Gastrocnemius medialis (tissue), 4 donors: ENCODE measurements at places on chromosomes 3 and 15. TPM values are rescaled to one million over a fixed set of nuclear protein-coding genes. Genes with fewer than 3 reads are reported as not detected.
A peak's percentile ranks its signal among the peaks of the same experiment; 100 is the strongest.

DNA sequence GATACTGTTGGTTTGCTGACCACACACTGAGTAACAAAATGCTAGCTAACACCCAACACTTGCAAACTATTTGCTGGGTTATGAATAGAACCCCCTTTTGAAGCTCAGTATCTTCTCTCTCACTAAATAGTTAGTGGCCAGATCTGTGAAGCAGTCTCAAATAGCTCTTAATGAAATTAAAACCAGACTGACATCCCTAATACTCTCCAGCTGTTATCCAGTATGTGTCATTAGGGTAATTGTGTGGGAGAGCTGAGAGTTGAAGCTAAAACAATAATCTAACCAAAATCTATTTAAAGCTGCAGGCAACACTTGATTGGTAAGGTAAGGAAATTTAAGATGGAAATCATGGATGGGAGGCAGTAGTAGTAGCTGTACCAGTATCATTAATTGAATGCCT is 110.4 kb upstream of the RORA start:
- DNase-seq, result no peak
- no peaks in the 10 kb centered on the region for H3K4me1 ChIP-seq
- no peak overlapping the region for H3K4me3 ChIP-seq
- no peak overlapping the region for H3K27ac ChIP-seq
- H3K27me3 ChIP-seq, result no peaks in the 10 kb centered on the region

- peak; percentile 80 for DNase-seq
- no peak overlapping the region for H3K4me3 ChIP-seq
- peaks cover 12% of the 10 kb centered on the region for H3K4me1 ChIP-seq
- no peaks in the 10 kb centered on the region for H3K36me3 ChIP-seq
- peak overlapping the region; percentile 85 for H3K27ac ChIP-seq
These were observed 4.0 kb upstream of the DENND6A start for GRCh38 chr3:57696801-57697321.

GRCh38 chr3:62584636-62585035 is 211.3 kb upstream of the FEZF2 start:
- no peaks in the 10 kb centered on the region for H3K4me1 ChIP-seq
- DNase-seq, result no peak
- H3K36me3 ChIP-seq, result no peaks in the 10 kb centered on the region
- H3K27me3 ChIP-seq, result no peaks in the 10 kb centered on the region
- H3K27ac ChIP-seq, result no peak overlapping the region

- H3K27me3 ChIP-seq, result no peaks in the 10 kb centered on the region
- H3K4me1 ChIP-seq, result no peaks in the 10 kb centered on the region
- H3K4me3 ChIP-seq, result no peak overlapping the region
- H3K27ac ChIP-seq, result no peak overlapping the region
These were observed 316.7 kb downstream of the CHL1 start for GRCh38 chr3:513301-513700.

DNA sequence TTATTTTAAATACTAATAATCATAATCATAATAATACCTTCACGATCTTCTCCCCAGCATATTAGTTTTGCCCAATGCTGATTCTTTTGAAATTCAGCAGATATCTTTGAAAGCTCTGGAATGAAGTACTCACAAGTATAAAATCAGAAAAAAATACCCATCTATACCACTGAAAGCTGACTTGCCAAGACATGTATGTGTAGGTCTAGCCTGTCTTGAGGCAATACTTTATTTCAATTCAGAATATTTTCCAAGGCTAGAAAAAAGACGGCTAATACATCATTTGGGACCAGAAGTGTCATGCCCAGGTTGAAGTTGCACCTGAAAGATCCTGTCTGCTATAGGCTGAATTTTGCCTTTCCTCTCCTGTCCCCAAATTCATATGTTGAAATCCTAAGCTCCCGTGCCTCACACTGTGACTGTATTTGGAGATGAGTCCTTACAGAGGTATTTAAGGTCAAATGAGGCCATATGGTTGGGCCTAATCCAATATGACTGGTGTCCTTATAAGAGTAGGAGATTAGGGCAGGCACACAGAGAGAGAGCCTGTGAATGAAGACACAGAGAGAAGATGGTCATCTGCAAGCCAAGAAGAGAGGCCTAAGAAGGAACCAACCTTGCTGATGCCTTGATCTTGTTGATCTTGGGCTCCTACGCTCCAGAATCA is 255.9 kb upstream of the CMC1 start:
- H3K4me3 ChIP-seq, result no peak overlapping the region
- H3K27me3 ChIP-seq, result no peaks in the 10 kb centered on the region
- no peaks in the 10 kb centered on the region for H3K36me3 ChIP-seq
- H3K4me1 ChIP-seq, result no peaks in the 10 kb centered on the region
- no peak overlapping the region for H3K27ac ChIP-seq
- no peak for DNase-seq

DNA sequence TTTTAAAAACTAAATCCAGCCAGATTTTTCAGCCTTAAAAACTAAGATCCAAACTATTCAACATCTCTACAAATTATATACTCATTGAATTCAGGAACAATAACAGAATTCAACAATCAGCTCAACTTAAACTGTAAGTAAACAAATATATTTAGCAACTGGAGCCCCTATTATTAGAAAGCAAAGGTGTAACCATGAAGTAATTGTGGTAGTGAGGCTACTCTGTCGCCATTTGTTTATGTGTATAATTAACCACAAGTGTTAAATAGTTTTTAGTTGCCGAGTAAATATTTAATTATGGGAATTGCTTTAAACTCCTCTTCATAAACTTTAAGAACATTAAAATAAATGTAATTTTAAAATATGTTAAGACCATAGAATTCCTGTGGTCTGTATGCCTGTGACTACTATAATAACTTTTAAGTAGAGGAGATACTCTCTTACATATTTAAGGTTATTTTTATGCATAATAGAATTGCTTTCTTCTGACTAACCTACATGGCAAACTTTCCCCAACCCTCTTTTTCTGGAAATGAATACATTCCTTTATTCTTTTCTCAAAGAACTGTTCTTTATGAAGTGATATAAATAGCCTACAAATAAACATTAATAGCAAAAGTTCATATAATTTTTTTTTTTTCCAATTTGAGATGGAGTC is 51.2 kb downstream of the MFN1 start:
- H3K36me3 ChIP-seq, result no peaks in the 10 kb centered on the region
- no peaks in the 10 kb centered on the region for H3K27me3 ChIP-seq
- no peak overlapping the region for H3K27ac ChIP-seq
- no peaks in the 10 kb centered on the region for H3K4me1 ChIP-seq

GRCh38 chr3:162052636-162053035 is 556.0 kb downstream of the OTOL1 start:
- DNase-seq, result no peak
- H3K27me3 ChIP-seq, result no peaks in the 10 kb centered on the region
- H3K27ac ChIP-seq, result no peak overlapping the region
- H3K4me1 ChIP-seq, result no peaks in the 10 kb centered on the region

GRCh38 chr3:8619548-8619947 is 25.1 kb downstream of the SSUH2 start:
- peaks cover 11% of the 10 kb centered on the region for H3K4me1 ChIP-seq
- H3K4me3 ChIP-seq, result no peak overlapping the region
- H3K27ac ChIP-seq, result no peak overlapping the region
- DNase-seq, result no peak
- no peaks in the 10 kb centered on the region for H3K36me3 ChIP-seq
- no peaks in the 10 kb centered on the region for H3K27me3 ChIP-seq

GRCh38 chr3:129773691-129774663 is 119.5 kb downstream of the TMCC1 start:
- no peaks in the 10 kb centered on the region for H3K36me3 ChIP-seq
- H3K27ac ChIP-seq, result no peak overlapping the region
- no peak overlapping the region for H3K4me3 ChIP-seq
- peaks cover 16% of the 10 kb centered on the region for H3K4me1 ChIP-seq
- DNase-seq, result no peak

- H3K27ac ChIP-seq, result no peak overlapping the region
- no peaks in the 10 kb centered on the region for H3K36me3 ChIP-seq
- DNase-seq, result no peak
- H3K27me3 ChIP-seq, result no peaks in the 10 kb centered on the region
These were observed 284.7 kb upstream of the STT3B start for GRCh38 chr3:31247850-31248562.

DNA sequence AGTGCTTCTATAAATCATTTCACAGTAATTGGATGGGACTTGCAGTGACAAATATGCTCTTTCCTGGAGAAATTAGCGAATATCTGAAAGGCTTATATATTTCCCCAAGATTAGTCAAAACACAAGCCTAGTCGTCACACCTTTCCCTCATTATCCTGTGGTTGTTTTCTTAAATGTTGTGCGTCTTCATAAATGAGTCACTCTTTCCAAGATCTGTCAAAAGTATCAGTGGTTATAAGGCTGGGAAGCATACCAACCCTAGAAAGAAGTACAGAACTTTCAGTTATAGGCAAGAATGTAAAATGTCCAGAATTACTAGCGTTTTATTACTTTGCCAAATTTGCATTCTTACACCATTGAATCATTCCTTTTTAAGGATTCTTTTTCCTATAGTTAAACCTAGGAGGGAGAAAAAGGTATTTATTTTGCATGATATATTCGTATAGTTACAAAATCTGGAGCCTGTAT is 33.6 kb downstream of the TMEM212 start:
- H3K4me3 ChIP-seq, result no peak overlapping the region
- H3K27ac ChIP-seq, result no peak overlapping the region

DNA sequence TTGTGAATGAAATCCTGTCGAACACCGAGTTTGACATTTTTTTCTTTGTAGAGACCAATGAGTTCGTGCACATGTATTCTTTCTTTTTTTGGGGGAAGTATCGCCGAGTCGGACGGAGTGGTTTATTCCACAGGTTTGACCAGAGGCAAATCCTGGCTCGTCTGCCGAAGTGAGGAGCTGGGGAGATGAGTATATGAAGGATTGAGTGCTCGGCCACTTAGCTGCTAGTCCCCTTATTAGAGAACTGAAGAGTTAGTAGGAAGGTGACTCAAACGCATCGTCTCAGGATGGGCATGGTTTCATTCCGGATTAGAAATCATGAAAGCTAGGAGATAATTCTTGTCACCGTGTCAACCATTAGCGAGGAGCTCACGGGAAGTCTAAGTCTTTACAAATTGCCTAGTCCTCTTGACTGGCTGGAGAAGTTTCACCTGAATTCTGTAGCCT is 154.7 kb upstream of the GOLIM4 start:
- peak overlapping the region; percentile 57 for H3K4me3 ChIP-seq
- no peaks in the 10 kb centered on the region for H3K27me3 ChIP-seq
- no peak for DNase-seq
- H3K4me1 ChIP-seq, result peaks cover 21% of the 10 kb centered on the region
- no peaks in the 10 kb centered on the region for H3K36me3 ChIP-seq

- H3K4me1 ChIP-seq, result no peaks in the 10 kb centered on the region
- no peak overlapping the region for H3K4me3 ChIP-seq
- H3K27me3 ChIP-seq, result no peaks in the 10 kb centered on the region
- DNase-seq, result no peak
- no peaks in the 10 kb centered on the region for H3K36me3 ChIP-seq
These were observed 33.7 kb downstream of the HGD start for GRCh38 chr3:120648290-120648689.

DNA sequence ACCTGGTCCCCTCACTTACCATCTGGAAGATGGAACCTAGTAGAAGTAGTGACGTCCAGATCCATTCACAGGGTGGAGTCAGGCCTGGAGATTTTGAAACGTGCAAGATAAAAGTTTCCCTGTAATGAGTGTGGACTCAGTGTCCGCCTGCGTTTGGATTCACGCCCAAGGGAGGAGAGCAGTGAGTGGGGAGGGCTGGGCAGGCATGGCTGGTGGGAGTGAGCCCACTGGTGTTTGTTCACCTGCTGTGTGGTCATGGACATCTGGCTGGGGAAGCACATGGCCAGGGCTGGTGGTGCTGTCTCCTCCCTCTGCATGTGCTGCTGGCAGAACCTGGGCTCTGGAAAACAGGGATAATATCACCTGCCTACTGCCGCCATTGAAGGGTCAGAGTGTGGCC is 37.0 kb downstream of the RLBP1 start:
- no peak overlapping the region for H3K27ac ChIP-seq
- no peak overlapping the region for H3K4me3 ChIP-seq
- no peak for DNase-seq
- H3K27me3 ChIP-seq, result no peaks in the 10 kb centered on the region

DNA sequence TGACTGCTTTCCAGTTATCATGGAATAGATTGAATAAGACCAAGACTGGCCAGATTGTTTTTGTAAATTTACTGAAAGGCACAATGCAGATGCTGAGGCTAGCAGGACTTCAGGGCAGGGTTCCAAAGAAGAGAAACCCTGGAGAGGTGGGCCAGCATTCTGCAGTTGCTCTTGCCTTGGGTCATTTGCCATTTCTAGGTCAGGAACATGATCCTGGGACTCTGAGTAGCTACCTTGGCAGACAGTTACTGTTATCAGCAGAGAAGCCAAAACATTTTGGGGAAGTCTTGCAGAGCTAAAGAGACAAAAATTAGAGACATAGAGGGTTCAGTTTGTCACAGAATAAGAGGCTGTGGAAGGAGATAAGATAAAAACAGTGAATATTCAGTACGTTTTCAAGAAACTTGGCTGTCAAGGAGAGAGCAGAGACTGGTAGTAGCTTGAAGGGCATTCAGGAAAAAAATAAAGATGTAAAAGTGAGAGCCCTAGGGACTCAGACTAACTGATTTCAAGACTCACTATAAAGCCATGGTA is 46.8 kb upstream of the MYRIP start:
- no peak for DNase-seq
- peaks cover 10% of the 10 kb centered on the region for H3K4me1 ChIP-seq
- no peak overlapping the region for H3K27ac ChIP-seq
- no peak overlapping the region for H3K4me3 ChIP-seq
- no peaks in the 10 kb centered on the region for H3K27me3 ChIP-seq
- no peaks in the 10 kb centered on the region for H3K36me3 ChIP-seq

DNA sequence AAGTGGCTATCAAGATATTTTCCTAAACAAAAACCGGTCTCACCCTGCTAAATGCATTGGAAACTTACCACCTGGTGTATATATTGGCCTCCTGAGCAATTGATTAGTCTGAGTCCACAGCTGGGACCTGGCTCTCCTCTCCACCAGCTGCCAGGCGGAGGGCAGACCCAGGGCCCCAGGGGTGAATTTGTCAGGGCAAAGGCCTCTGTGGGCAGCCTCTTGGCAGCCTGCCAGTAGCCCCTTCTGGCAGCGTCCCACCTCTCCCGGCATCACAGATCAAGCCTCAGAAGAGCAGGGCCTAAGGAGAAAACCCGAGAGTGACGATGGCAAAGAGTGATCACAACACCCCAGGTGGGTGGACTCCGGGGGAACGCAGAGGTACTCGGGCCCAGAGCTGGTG is 43.0 kb upstream of the IDH2 start:
- no peaks in the 10 kb centered on the region for H3K27me3 ChIP-seq
- H3K4me1 ChIP-seq, result no peaks in the 10 kb centered on the region
- no peak overlapping the region for H3K27ac ChIP-seq

DNA sequence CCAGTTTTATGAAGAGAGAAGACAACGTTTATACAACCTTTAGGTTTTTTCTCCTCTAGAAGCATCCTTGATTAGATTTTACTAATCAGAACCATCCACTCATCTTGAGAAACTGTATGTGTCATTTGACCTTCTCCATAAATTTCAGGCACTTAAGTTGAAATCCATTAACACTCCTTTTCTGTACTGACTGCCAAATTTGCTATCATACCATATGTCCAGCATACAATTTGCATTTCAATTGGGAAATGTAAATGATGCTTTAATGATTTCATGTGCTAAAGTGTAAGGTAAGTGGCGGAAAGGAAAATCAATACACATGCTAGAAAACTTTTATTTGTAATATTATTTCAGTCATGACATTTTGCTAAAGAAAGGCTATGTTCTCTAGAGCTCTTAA is 731.6 kb downstream of the GBE1 start:
- H3K27ac ChIP-seq, result no peak overlapping the region
- no peaks in the 10 kb centered on the region for H3K4me1 ChIP-seq
- no peaks in the 10 kb centered on the region for H3K27me3 ChIP-seq
- no peak overlapping the region for H3K4me3 ChIP-seq

TUSC7 gene
- total RNA-seq, result not detected

TEX55 gene
- not detected for total RNA-seq

CNTN3 gene
- 0.24 TPM for total RNA-seq
